ENCODE measurements at places on chromosomes 6 and 20. TPM values are rescaled to one million over a fixed set of nuclear protein-coding genes. Genes with fewer than 3 reads are reported as not detected.

The NUS1 gene
- total RNA-seq, result 62.6 TPM

The MYB gene
- not detected for total RNA-seq

The FAM217A gene
- not detected for total RNA-seq

The ACTL10 gene
- total RNA-seq, result not detected

The C6orf118 gene
- total RNA-seq, result not detected

The VGLL2 gene
- total RNA-seq, result not detected

The RMND1 gene
- 30.7 TPM for total RNA-seq

The SLC24A3 gene
- total RNA-seq, result not detected

The PMEPA1 gene
- 0.58 TPM for total RNA-seq
